Chondrocyte (in vitro differentiated cells): ENCODE measurements at places on chromosomes 16 and 17. TPM values are rescaled to one million over a fixed set of nuclear protein-coding genes. Genes with fewer than 3 reads are reported as not detected.

- H3K27me3 ChIP-seq = no peaks in the 10 kb centered on the region
- peak overlapping the region; percentile 35 for H3K4me3 ChIP-seq
- peaks cover 10% of the 10 kb centered on the region for H3K36me3 ChIP-seq
- no peak for DNase-seq
- H3K27ac ChIP-seq = peak overlapping the region; percentile 70
These were observed 49.0 kb upstream of the ZCCHC14 start for GRCh38 chr16:87541872-87542234.

DNA sequence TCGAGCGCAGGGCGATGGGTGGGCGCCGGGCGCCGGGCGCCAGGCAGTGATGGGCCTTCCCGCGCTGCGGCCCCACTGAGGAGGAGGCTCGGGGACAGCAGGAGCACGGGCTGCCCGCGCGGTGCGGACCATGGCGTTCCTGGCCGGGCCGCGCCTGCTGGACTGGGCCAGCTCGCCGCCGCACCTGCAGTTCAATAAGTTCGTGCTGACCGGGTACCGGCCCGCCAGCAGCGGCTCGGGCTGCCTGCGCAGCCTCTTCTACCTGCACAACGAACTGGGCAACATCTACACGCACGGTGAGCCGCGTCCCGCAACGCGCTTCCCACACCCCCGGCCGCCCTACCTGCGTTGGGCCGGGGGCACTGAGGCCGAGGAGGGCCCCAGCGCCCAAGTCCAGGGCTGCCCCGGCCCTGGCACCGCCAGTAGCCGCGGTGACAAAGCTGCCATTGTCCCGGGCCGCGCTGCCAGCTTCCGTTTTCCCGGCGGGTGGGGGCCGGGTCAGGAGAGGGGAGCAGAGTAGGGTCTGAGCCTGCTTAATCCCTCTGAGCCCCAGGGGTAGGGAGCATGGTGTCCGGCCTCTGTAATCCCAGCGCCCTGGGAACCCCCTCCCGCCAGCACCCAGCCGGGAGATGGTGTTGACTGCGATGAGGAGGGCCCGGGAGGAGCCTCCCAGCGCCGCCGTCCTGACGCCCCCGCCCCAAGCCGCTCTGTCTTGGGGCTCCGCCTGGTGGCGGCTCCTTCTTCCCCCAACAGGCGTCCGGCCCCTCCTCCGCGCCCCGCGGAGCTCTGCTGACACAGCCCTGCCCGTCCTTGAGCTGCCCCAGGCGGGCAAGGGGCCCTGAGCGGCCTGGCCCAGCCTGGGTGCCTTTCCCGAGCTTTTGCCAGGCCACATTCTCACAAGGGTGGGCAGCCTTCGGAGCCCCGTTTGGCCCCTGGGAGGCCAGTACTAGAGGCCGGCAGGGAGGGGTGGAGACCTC is 685 bp downstream of the PAQR4 start:
- H3K36me3 ChIP-seq = no peaks in the 10 kb centered on the region
- no peak overlapping the region for H3K27ac ChIP-seq
- peak overlapping the region; percentile 59 for H3K4me3 ChIP-seq
- H3K4me1 ChIP-seq = peaks cover 13% of the 10 kb centered on the region
- no peaks in the 10 kb centered on the region for H3K27me3 ChIP-seq
- DNase-seq = no peak

- DNase-seq = peak; percentile 33
- H3K27ac ChIP-seq = no peak overlapping the region
- H3K36me3 ChIP-seq = peaks cover 5% of the 10 kb centered on the region
- no peaks in the 10 kb centered on the region for H3K27me3 ChIP-seq
- H3K4me3 ChIP-seq = no peak overlapping the region
These were observed 46.8 kb downstream of the HIC1 start for GRCh38 chr17:2101448-2102257.

DNA sequence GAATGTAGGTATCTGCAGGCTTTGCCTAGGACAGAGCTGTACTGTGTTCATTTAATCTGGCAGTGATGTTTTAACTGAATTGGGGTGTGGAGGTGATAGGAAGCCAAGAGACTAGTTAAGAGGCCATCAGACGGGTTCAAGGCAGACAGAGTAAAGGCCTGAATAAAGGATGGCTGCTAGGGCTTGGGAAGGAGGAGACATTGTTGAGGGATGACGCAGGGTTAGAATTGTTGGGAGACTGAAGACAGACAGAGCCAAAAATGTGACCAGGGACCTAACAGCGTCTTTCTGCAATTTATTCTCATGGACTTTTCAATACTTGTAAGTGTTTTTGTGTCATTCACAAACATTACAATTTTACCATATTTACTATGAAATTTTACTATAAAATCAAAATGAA is 48.6 kb upstream of the MYH10 start:
- no peak overlapping the region for H3K27ac ChIP-seq
- H3K27me3 ChIP-seq = no peaks in the 10 kb centered on the region
- H3K36me3 ChIP-seq = peaks cover 7% of the 10 kb centered on the region
- no peak for DNase-seq

The CIAPIN1 gene
- total RNA-seq = 43.3 to 48.9 TPM (median 46.8 TPM) in 3 replicates

DNA sequence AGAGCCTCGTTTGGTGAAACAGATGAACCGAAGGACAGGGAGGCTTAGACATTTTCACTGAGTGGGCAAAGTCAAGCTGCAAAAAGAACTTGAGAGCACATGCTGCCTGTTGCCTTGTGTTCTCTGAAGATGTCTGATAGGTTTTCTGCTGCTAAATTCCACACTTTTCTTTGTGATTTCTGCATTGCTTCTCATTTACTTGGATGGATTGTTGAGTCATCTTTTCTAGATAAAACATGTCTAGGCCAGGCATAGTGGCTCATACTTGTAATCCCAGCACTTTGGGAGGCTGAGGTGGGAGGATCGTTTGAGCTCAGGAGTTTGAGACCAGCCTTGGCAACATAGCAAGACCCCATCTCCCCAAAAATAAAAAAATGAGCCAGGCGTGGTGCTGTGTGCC is 80.4 kb upstream of the CLEC18A start:
- peaks cover 15% of the 10 kb centered on the region for H3K36me3 ChIP-seq
- peaks cover 5% of the 10 kb centered on the region for H3K4me1 ChIP-seq
- no peaks in the 10 kb centered on the region for H3K27me3 ChIP-seq
- DNase-seq = no peak
- no peak overlapping the region for H3K4me3 ChIP-seq
- H3K27ac ChIP-seq = no peak overlapping the region

DNA sequence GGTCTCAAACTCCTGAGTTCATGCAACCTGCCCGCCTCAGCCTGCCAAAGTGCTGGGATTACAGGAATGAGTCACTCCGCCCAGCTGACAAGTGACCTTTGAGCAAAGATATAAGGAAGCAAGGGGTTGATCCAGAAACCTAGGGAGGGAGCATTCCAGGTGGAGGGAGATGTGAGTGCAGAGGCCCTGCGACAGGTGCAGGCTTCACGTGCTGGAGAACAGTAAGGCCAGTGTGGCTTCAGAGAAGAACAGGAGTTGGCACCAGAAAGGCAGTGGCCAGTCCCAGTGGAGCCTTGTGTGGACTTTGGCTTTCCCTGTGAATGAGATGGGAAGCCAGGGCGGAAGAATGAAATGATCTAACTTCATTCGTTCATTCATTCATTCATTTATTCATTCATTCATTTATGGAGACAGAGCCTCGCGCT is 73.6 kb upstream of the HAS3 start:
- DNase-seq = no peak
- no peaks in the 10 kb centered on the region for H3K36me3 ChIP-seq

DNA sequence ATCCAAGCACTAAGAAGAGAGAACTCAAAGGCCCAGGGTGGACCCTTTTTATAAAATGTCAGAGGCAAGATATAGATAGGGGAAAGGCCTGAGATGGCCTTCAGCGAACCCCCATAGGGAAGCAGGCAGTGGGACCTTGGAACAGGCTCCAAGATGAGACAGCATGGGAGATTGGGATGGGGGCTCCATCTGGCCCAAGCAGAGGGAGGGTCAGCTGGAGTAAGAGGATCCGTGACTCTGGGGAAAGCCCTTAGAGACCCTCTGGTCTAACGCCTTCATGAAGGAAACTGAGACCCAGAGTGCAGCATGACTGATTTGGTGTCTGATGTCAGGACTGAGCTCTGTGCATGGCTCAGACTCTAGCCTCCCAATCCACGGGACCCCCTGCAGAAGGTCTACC is 30.8 kb downstream of the C17orf100 start:
- no peaks in the 10 kb centered on the region for H3K4me1 ChIP-seq
- H3K4me3 ChIP-seq = no peak overlapping the region
- H3K36me3 ChIP-seq = no peaks in the 10 kb centered on the region
- H3K27ac ChIP-seq = no peak overlapping the region
- H3K27me3 ChIP-seq = peaks cover 40% of the 10 kb centered on the region
- DNase-seq = peak; percentile 34

DNA sequence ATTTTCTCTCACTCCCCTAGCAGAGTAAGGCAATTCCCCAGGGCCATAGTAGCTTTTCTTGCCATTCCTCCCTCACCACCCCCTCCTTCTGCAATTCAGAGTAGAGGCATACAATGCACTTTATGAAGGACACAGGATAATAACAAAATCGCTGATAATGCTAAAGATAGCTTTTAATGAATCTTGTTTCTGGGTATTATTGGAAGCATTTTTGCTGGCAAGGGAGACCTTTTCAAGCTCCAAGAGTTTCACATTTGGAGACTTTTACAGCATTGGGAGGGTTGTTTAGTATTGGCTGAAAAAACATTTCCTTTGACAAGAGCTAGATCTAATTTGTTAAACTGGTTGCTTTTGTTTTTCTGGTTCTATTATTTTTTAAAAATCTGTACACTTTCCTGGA is 573.0 kb upstream of the C16orf82 start:
- H3K4me3 ChIP-seq = no peak overlapping the region
- H3K36me3 ChIP-seq = no peaks in the 10 kb centered on the region
- no peaks in the 10 kb centered on the region for H3K27me3 ChIP-seq
- H3K27ac ChIP-seq = no peak overlapping the region
- DNase-seq = no peak

GRCh38 chr16:22813223-22813947 is 577 bp upstream of the HS3ST2 start:
- peaks cover 8% of the 10 kb centered on the region for H3K4me1 ChIP-seq
- H3K36me3 ChIP-seq = no peaks in the 10 kb centered on the region
- no peak overlapping the region for H3K27ac ChIP-seq
- H3K27me3 ChIP-seq = peaks cover 45% of the 10 kb centered on the region
- peak overlapping the region; percentile 59 for H3K4me3 ChIP-seq
- DNase-seq = no peak

The CD300LG gene
- 0.15 TPM in 1 of 3 replicates, not detected in the others for total RNA-seq

DNA sequence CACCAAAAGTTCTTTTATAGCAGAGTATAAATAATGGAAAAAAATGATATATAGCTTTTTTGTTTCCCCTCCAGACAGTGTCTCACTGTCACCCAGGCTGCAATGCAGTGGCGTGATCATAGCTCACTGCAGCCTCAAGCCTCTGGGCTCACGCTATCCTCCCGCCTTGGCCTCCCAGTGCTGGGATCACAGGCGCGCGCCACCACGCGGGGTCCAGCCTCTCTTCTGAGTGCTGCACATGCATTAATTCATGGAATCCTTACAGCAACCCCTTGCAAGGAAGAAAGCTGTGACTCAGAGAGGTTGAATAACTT is 18.0 kb upstream of the ZNF629 start:
- H3K27me3 ChIP-seq = no peaks in the 10 kb centered on the region
- peaks cover 19% of the 10 kb centered on the region for H3K4me1 ChIP-seq
- peak overlapping the region; percentile 74 for H3K27ac ChIP-seq
- H3K36me3 ChIP-seq = no peaks in the 10 kb centered on the region
- DNase-seq = no peak

GRCh38 chr16:47311738-47312505 is 148.9 kb downstream of the ITFG1 start:
- DNase-seq = no peak
- H3K4me1 ChIP-seq = peaks cover 4% of the 10 kb centered on the region
- no peak overlapping the region for H3K27ac ChIP-seq
- H3K36me3 ChIP-seq = peaks cover 3% of the 10 kb centered on the region
- no peak overlapping the region for H3K4me3 ChIP-seq
- no peaks in the 10 kb centered on the region for H3K27me3 ChIP-seq

GRCh38 chr17:45579529-45580495 is 89.3 kb upstream of the PLEKHM1 start:
- no peaks in the 10 kb centered on the region for H3K36me3 ChIP-seq
- H3K27me3 ChIP-seq = no peaks in the 10 kb centered on the region
- H3K4me1 ChIP-seq = peaks cover 43% of the 10 kb centered on the region
- no peak for DNase-seq
- no peak overlapping the region for H3K4me3 ChIP-seq
- H3K27ac ChIP-seq = no peak overlapping the region

- peak; percentile 50 for DNase-seq
- no peaks in the 10 kb centered on the region for H3K36me3 ChIP-seq
- no peak overlapping the region for H3K4me3 ChIP-seq
- H3K27me3 ChIP-seq = no peaks in the 10 kb centered on the region
- peaks cover 68% of the 10 kb centered on the region for H3K4me1 ChIP-seq
- no peak overlapping the region for H3K27ac ChIP-seq
These were observed 21.2 kb upstream of the ITGA3 start for GRCh38 chr17:50034498-50035364.

- no peaks in the 10 kb centered on the region for H3K27me3 ChIP-seq
- DNase-seq = no peak
- H3K4me3 ChIP-seq = peak overlapping the region; percentile 50
- H3K27ac ChIP-seq = peak overlapping the region; percentile 98
- H3K36me3 ChIP-seq = no peaks in the 10 kb centered on the region
These were observed 146.8 kb downstream of the SEC14L1 start for GRCh38 chr17:77287432-77288068.

The OSGIN1 gene
- total RNA-seq = 1.3 to 2.8 TPM (median 2.5 TPM) in 3 replicates

DNA sequence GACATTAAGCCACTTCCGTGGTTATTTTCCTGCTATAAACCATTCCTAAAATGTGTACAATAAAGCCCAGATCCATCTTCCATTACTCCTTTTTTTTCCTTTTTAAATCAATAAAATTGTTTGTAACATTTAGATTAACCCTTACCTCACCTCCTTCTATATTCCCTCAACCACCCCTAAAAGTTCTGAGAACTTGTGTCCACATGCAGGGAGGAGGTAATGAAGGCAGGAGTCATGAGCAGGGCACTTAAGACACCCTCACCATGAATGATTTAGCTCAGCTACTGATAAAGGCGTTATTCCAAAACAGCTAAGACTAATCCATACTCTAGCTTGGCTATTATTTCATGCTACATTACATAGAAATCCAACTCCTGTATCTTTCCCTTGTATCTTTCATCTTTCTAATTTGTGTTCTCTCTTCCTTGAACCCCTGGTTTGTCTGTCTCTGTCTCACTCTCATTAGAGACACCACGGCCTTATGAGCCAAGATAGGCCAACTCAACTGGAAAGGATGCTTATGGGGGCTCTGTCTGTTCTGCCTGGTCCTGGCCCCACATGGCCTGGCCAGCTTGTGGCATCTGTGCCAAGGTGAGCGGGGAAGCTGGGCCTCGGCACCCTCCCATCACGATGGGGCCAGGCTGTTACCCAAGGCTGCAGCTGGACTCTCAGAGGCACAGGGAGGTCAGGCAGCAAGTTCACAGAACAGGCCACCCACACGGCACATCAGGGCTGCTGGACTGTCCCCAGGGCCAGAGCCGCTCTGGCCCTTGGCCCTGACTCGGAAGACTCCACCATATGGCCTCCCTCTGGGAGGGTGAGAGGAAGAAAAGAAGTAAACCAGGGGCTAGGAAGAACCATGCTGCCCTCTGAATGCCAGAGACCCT is 294.4 kb downstream of the SOX9 start:
- peaks cover 20% of the 10 kb centered on the region for H3K4me1 ChIP-seq
- H3K4me3 ChIP-seq = no peak overlapping the region
- H3K27ac ChIP-seq = no peak overlapping the region

The GAST gene
- not detected in 3 replicates for total RNA-seq
